ENCODE measurements at places on chromosomes 5 and 9. TPM values are rescaled to one million over a fixed set of nuclear protein-coding genes. Genes with fewer than 3 reads are reported as not detected.

GRXCR2 gene
- not detected for total RNA-seq

LRRC19 gene
- not detected for total RNA-seq

ECM2 gene
- not detected for total RNA-seq

SLIT3 gene
- 1.7 TPM for total RNA-seq

PCDHGA2 gene
- total RNA-seq, result 0.07 TPM

DBH gene
- not detected for total RNA-seq

ECSCR gene
- total RNA-seq, result 1.2 TPM

BRINP1 gene
- total RNA-seq, result not detected

- DNase-seq, result no peak
Observed at GRCh38 chr9:127520941-127521918, 69.9 kb downstream of the LRSAM1 start.

- DNase-seq, result no peak
Observed at GRCh38 chr5:5135957-5136676, 4.0 kb upstream of the ADAMTS16 start.

DNA sequence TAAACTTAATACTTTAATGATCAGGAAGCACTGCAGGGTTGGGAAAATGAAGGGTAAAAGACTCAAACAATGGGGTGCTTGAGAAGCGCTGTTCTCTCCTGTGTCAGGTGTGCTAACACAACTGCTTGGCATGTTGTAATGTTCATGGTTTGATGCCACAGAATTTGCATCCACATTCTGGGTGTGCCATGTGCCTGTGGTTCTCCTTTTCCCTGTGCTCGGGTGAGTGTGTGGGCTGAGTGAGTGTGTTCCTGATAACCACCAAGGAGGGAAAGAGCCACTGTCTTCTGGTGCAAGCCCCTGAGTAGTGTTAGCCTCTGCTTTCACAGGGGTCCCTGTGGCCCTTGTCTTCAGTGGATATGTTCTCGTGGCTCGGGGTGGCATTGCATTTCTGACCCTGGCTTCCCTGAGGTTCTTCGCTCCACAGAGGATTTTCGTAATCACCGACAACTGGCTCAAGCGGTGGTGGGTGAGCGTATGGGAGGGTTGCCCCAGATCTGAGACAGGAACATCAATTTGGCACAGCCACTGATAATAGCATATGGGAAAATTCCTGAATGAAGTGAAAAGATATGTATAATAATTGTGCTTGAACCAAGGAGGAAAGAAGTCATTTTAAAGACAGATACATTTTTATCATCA, 102.0 kb downstream of the MVB12B start:
- no peak for DNase-seq

DNA sequence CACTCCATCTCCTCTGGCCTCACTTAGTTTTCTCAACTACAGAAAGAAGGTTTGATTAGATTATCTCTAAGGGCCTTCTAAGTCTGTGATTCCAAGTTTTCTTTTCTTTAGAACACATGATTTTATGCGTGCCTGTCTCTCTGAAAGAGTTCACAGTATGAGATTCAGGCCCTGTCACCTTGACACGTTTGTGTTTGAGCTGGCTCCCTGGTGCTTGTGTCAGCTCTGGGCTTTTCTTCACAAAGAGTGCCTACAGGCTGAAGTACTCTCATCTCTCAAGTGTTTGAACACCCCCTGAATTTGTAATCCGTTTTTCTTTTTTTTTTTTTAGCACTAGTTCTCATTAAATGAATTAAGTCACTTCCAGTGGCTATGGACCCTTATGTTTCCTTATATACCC, 306.9 kb upstream of the C9orf72 start:
- DNase-seq, result no peak

- no peak for DNase-seq
Observed at GRCh38 chr5:147920420-147921030, 14.2 kb upstream of the C5orf46 start.

DNA sequence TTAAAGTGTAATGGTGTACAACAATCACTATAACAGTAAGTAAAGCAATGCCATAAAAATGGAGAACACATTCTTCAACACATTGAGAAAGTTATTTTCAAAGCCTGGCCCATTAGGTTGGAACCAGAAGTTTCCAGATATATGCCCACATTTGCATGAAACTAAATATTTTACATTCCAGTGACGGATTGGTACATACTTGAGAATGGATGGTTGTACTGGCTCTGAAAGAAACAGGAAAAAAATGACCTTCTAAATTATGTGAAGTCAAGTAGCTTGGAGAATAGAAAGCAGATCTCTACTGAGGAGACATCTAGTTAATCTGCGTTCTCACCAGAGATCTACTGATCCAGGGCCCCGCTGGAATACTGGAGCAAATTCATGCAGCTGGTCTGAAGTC, 1037.0 kb downstream of the NR2F1-AS1 start:
- no peak for DNase-seq

DNA sequence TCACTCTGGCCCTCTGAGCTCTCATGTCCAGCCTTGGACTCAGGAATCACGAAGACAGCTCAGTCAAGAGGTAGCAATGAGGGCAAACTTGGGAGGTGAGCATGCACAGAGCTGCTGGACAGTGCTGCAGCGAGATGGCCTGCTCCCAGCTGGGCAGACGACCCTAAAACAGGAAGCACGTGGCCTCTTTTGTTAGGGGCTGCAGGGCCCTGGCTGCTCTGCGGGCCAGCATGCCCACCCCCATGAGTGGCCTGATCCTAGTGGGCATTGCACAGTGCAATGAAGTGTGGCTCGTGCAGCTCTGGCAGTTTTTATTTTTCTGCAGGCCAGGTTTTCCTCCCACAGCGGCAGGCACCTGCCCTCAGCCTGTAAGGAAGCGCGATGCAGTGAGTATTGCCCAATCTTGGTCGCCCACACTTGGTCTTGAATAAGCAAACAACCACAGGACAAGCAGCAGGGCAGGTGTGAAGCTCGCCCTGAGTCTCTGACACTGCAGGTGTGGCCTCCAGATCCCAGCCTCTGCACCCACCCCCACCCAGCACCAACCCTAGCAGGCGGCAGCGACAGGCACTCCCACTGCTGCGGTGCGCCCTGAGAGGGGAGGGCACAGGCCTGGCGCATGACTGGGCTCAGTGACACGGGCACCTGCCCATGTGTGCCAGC, 60.8 kb downstream of the SEMA4D start:
- DNase-seq, result peak; percentile 41

GRCh38 chr5:96875791-96876291, 459 bp upstream of the ERAP2 start:
- peak; percentile 21 for DNase-seq

DNA sequence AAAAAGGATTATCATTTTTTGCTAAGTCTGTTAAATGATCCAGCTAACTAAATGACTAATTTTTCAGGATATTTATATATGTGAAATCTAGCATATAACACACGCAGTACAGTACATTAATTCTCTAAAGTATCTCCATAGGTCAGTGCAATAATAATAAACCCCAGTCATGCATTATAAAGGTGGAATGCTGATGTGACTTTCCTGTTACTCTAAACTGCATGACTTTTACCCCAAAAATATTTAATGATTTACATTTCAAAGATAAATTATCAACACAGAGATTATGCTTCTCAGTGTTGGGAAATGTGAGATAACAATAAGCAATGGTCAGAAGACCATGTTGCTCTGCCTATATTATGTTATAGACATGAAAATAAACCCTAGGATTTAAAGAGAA, 34.1 kb upstream of the PAM start:
- DNase-seq, result no peak

- DNase-seq, result no peak
Observed at GRCh38 chr9:89501311-89501898, 3.5 kb upstream of the SEMA4D start.

GRCh38 chr5:149264439-149265067, 7.1 kb upstream of the AFAP1L1 start:
- DNase-seq, result peak; percentile 30

DNA sequence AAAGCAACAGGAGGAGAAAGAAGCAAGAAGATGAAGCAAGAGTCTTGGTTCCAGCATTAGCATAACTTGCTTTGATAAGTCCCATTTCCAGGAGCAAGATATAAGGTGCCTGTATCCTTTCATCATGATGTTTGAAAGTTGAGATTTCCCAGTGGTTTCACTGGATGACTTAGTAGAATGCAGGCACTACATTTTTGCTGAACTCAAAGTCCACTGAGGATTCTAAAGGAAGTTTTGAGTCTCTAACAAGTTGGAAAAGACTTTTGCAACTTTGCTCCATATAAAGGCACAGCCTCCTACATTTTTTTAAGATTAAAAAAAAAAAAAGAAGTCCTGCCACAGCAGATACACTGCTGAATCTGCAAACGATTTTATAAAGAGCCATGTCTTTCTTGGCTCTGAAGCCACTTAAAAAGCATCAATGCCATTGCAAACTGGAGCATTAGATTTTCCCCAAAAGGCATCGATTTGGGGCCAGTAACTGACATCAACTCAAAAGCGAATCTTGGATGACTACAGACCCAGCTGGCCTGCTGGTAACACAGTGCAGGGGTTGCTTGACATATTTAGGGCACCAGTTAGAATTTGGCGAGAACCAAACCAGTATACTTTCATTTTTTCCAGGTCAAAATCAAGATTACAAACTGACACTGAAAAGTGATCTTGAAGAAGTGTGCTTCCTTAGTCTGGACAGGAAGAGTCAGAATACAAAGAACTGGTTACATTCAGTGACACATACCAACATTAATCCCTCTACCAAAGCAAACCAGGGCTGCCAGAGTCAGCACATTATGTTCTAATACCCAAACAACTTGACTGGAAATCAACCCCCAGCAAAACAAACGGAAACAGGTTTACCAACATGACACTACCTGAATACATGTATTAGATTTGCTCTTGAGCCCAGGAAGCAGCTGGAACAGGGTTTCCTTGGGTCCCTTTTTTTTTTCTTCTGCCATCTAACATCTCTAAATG, 39.1 kb upstream of the KCNV2 start:
- DNase-seq, result no peak

GRCh38 chr5:17115855-17116254, 101.6 kb upstream of the BASP1 start:
- no peak for DNase-seq

GRCh38 chr9:88890546-88890945, 100.7 kb upstream of the S1PR3 start:
- no peak for DNase-seq

GRCh38 chr5:172984244-172984953, 828 bp downstream of the ATP6V0E1 start:
- DNase-seq, result peak; percentile 83

- DNase-seq, result peak; percentile 60
Observed at GRCh38 chr9:130172858-130173665, 858 bp downstream of the NCS1 start.

All from activated T-cell treated with anti-CD3 and anti-CD28 coated beads, Interleukin-2, amount 50 U/mL, for 72 hours (primary cell).